Gastroesophageal sphincter (tissue), 4 donors: ENCODE measurements at places on chromosomes 4 and X.

- no peak for ATAC-seq
Observed at GRCh38 chr4:152585023-152585441, 49.1 kb upstream of the FBXW7 start.

DNA sequence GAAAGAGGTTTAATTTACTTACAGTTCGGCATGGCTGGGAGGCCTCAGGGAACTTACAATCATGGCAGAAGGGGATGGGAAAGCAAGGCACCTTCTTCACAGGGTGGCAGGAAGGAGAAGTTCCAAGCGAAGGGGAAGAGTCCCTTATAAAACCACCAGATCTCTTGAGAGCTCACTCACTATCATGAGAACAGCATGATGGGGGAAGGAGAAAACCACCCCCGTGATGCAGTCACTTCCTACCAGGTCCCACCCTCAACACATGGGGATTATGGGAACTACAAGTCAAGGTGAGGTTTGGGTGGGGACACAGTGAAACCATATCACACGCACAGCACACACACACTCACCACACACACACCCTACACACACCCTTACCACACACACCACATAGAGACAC, 104.3 kb downstream of the DCTD start:
- ATAC-seq: no peak

- ATAC-seq: no peak
Observed at GRCh38 chr4:102823897-102824296, 3.5 kb downstream of the UBE2D3 start.

DNA sequence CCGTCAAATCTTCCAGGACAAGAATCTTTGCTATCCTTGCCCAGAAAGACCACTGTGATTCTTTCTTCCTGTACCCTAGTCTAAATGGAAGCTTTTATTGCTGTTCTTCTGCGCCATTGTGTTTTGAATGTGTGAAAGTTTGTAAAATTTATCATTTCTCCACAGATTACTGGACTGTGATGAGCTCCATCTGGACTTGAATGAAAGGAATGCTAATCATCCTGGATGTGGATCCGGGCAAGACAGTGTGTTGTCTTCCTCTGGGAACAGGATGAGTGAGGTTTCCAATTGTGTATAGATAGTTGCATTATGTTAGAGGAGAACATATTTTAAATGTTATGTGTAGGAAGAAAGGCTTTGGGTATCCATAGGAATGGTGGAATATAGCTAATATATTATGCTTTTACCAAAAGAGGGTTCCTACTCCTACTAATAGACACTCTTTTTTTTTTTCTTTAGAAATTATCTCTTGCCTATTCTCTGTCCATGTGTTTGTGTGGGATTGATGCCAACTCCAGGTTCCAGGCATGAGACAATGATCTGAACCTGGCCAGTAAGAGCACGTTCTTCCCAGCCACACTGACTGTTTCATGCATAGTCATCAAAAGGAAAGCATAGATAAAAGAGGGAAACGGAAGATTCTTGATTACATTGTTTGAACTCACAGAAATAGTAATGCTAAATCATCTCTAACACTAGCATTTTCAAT, 803.6 kb upstream of the ADGRL3 start:
- no peak for ATAC-seq
